ENCODE measurements at places on chromosomes 16 and 17.

- no peak for DNase-seq
Observed at GRCh38 chr16:86392436-86393152, 117.7 kb upstream of the FOXF1 start.

GRCh38 chr17:48102798-48103715, 1.8 kb upstream of the CBX1 start:
- DNase-seq, result no peak

DNA sequence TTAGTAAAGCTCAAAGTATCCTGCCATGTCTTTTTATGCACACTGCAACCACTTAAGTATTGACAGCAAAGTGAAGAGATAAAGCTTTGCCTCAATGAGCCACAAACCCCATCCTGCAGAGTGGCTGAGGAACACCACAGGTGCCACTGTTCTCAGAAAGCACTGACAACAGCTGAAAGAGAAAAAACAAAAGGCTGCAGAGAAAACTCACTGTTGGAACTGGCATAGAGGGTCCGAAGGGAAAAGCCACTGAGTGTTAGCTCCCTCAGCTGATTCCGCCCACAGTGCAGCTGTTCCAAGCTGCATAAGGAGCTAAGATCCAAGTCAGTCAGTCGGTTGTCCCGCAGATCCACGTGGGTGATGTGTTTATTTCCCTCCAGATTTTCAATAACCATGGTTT, 48.3 kb downstream of the PHLPP2 start:
- DNase-seq, result no peak

- no peak for DNase-seq
Observed at GRCh38 chr17:32120141-32120540, 22.2 kb upstream of the RHOT1 start.

DNA sequence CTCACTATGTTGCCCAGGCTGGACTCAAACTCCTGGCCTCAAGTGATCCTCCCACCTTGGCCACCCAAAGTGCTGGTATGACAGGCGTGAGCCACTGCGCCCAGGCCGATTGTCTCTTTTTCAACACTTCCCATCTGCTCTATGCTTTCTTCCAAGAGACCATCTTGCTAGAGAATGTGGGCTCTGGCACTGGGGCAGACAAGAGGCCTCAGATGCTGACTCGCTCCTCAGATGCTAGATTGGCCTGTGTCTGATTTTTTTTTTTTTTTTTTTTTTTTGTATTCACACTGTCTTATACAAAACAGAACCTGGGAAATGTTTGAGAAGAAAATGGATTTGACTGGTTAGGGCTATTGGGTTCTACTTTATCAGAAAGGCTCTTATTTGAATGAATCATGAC, 58.2 kb downstream of the CYB5D2 start:
- DNase-seq, result no peak

DNA sequence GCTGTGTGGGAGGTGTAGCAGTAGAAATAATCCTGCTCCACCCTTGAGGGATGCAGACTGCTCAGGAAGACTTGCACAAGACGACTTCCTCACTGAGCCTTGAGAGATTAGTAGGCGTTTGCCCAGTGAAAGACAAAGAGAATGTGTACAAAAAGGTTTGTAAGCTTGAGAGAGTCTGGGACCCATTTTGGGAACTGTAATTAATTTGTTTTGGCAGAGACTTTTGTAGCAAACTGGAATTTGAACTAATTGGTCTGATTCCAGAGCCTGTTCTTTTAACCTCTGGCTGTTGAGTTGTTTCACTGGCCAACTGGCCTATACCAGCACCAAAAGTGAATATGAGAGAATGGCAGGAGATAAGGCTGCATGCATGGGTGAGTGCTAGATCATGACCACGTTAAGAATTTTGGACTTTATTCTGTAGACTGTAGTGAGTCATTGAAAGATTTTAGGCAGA, 75.5 kb downstream of the AATF start:
- peak; percentile 16 for DNase-seq

DNA sequence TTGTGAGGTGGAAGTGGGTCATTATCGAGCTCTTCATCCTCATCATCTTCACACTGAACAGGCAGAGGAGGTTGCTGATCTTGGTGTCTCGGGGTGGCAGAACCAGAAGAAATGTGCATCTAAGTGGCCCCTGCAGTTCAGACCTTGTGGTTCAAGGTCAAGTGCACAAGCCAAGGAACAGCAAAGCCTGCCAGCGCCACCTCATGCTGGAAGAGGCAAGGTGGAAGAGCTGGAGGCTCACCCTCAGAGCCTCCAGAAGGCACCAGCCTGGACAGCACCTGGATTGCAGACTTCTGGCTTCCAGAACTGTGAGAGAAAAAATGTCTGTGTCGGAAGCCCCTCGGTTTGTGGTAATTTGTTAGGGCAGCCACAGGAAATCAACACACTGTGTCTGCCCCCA, 32.7 kb downstream of the IFT140 start:
- DNase-seq, result no peak

DNA sequence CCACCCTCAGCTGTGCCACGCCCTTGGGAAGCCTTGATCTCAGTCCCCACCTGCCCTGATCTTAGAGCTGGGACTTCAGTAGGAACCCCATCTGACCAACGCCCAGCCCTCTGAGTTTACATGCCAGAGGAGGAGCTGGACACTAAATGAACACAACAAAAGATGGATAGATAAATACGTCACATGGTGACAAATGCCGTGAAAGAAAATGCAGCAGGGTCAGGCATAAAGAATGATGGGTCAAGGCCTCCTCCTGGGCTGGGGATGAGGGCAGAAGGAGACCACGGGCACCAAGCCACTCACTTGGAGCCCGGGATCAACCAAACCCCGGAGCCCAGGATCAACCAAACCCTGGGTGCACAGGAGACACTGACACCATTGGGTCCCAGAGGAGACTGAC, 354.9 kb downstream of the C16orf95 start:
- DNase-seq, result no peak

- no peak for DNase-seq
Observed at GRCh38 chr16:27066668-27067537, at the start of gene C16orf82. C16orf82 (plus strand) TSS chr16:27066927.

- no peak for DNase-seq
Observed at GRCh38 chr16:19307587-19308241, 22.2 kb downstream of the CLEC19A start.

DNA sequence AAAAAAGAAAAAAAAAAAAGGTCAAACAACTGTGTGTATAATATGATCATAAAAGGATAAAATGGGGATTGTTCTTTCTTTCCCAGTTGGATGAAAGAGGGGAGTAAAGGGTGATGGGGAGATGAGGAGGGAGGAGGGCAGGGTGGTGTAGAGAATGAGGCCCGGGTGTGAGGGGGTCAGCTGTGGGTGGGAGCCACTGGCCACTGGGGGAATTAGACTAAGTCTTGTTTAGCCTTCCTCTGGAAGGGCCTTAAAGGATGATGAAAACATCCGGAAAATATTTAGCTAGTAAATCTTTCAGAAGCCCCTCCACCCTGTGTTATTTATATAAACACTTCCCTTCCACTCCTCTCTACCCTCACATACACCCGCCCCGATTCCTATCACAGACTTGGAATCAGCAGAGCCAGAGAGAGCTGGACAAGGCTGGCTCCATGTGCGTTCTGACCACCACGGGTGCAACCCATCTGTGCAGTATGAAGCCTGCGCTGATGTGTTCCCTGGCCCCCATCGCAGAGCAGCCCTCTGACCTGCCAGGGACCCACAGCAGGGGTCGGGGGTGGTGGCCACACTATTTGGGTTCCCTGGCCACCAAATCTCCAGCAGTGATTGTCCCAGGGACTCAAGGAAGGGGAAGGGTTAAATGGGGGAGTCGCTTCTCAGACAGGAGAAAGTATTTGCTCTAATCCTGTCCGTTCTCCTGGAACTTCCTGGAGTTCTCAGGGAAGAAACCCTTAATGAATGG, 72.7 kb downstream of the GAS7 start:
- peak; percentile 39 for DNase-seq

DNA sequence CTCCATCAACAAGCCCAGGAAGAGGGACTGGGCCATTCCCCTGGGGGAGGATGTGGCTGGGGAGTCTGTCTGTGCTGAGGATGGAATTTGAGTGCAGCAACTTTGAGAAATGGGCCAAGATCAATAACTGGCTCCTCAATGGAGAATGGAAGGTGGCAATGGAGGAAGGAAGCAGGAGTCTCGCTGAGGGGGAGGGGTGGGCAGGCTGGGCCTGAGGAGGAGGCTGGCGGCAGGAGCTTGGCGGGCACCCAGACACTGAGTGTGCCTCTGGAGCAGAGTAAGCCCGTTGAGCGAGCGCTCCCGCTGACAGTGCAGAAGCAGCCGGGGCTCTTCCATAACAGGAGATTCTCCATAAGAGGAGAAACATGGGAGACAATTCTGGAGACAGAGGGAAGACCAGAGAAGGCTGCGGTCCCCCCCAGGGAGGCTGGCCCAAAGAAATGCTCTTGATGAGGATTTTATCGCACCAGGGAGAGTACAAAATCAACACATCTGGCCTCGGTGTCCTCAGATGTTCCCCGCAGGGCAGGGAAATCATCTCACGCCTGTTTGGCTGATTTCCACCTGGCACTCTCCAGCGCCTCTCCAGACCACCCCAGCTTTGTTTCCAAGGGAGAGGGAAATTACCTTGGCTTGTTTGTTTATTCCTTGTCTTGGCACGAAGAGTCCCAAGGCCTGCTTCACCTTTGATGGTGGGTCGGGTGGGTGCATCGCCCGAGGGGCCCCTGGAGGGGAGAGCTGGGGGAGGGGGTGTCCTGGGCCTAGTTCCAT, 2.8 kb upstream of the MMP15 start:
- no peak for DNase-seq

DNA sequence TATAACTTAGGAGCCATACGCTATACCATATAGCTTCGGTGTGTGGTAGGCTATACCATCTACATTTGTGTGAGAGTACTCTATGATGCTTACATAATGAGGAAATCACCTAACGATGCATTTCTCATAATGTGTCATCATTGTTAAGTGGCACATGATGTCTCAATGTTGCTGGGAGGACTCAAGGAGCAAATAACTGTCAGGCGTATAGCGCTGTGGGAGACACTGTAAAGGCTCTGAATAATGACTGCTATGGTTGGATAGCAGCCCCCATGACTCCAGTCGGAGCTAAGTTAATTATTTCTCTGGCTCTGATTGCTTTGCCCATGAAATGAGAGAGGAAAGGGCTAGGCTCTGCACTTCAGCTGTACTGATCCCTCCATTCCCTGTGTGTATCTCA, 197.2 kb downstream of the RGS9 start:
- no peak for DNase-seq

DNA sequence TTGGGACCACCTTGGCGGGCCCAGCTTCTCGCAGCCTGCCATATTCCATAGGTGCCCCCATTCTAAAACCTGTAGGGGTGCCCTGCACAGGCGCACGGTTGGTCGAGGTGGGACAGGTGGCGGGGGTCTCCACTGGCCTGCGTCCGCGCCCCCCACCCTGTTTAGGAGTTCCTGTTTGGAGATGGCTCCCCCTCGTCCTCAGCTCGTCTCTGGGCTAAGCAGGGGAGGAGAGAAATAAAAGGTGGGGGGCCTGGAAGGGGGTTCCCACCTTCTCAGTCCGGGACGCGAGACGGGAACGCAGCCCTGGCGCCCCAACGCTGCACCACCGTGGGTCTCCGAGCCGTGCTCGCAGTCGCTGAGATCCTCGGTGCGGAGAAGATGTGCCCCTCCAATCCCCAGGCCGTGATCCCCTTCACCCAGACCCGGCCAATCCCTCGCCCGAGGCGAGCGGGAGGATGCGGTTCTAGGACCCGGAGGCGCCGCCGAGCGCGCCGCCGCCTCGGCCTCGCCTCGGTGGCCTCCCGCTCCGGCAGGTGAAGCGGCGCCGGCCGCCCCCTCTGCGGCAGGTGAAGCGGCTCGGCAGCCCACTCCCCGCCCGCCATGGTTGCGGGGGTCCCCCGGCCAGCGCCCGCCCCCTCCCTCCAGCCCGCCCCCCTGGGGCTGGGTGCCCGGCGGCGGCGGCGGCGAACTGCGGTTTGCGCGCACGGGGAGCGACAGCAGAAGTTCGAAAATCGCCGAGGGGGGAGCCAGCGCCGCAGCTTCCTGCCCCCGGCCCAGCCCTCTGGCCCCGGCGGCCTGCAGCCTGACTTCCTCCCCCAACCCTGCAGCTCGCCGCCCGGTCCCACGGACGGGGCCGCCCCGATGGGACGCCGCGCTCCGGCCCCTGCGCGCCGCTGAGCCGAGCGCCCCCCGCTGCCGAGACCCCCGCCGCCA, at the start of gene FMNL1:
TSS of gene FMNL1 (plus strand) at position 805 of the 933 bp plus-strand sequence. CDS start 240 bp downstream, outside the sequence.
- DNase-seq, result no peak

DNA sequence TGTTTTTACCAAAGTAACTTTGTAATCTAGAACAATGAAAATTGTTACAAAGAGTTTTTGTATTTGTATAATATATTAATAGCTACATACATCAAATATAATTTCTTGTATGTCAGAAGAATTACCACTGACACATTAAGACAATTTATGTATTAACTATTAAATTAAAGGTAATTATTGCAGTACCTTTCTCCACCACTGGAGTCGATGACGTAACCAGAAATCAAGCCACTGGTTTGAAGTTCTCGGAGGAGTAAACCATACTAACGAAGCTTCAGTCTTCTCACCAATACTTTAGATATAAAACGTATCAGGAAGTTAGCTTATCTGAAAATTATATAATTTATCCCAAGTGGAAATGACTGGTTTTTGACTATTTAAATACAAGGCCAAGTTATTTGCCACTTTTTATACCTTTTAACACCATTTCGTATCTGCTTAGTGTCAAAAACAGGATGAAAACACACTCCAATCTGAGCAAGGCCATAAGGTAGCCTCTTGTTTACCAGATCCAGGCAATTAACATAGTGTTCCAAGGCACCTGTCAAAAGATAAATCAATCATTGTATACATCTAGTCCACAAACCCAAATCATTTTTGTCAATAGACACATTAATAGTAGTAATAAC, 4.3 kb downstream of the POLG2 start:
- no peak for DNase-seq

- DNase-seq, result no peak
Observed at GRCh38 chr17:60445144-60445543, 22.9 kb downstream of the CHCT1 start.

DNA sequence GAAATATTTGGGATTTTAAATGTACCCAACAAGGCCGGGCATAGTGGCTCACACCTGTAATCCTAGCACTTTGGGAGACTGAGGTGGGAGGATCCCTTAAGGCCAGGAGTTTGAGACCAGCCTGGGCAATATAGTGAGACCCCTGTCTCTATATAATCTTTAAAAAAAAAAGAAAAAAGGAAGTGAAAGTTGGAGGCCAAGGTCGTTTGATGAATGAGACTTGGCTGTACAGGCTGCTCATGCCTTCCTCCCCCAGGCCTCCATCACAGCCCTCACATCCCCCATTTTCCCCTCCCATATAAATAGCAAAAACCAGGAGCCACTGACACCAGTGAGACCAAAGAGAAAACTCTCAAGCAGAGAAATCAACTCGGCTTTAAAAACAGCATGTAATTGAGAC, 3.3 kb upstream of the CA7 start:
- DNase-seq, result no peak

GRCh38 chr16:19968891-19969683, 84.4 kb upstream of the GPRC5B start:
- no peak for DNase-seq
